Calu3 (cell line): ENCODE measurements at places on chromosomes 4 and X. TPM values are rescaled to one million over a fixed set of nuclear protein-coding genes. Genes with fewer than 3 reads are reported as not detected.

LARP7 gene
- total RNA-seq: 22.6 and 27.4 TPM in 2 replicates

FABP2 gene
- not detected in 2 replicates for total RNA-seq

PDE6B gene
- not detected in 2 replicates for total RNA-seq

NPY2R gene
- not detected in 2 replicates for total RNA-seq

GBA3 gene
- 0.21 and 0.54 TPM in 2 replicates for total RNA-seq

SPATA4 gene
- total RNA-seq: not detected in 2 replicates

PRRG3 gene
- not detected in 2 replicates for total RNA-seq

RAB41 gene
- total RNA-seq: not detected in 2 replicates

CPZ gene
- total RNA-seq: not detected in 2 replicates

- DNase-seq: no peak
These were observed 144.1 kb downstream of the SOWAHB start for GRCh38 chr4:76753814-76754213.

GRCh38 chrX:38305971-38306370, 21.3 kb downstream of the RPGR start:
- no peak for DNase-seq

DNA sequence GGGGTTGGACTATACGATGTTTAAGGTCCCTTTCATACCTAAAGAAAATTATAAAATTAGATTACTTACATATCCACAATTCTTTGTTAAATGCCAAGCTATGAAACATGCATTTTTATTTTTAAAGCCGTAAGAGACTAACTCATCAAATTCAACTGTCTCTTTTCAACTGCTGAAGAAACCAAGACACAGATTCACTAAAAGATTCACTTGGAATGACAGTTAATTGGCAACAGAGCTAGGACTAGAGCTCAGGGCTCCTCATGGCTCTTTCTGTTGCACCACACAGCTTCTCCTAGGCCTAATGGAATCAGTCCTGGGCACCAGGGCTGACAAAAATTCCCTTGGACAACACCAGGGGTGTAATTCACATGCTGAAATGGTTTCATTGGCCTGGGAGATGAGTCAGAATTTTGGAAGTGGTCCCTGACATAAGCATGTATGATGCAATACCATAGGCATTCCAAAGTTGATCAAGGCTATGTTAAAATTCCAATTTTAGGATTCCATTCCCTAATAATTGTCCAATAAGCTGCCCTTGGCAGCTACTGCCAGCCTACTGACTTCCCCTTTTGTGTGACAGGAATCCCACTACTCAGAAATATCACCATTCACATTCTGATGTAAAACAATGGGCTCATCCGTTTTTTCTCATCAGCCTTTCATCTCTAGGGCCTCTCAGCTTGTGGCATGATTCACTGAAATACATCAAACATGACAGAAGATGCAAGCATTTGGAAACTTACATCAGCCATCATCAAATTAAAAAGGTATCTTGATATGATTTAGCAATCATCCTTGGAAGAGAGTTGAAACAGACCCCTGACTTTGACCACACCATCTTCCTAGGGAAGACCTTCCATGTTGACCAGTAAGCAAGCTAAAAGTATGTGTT, 54.2 kb downstream of the PLAC1 start:
- DNase-seq: no peak

- no peak for DNase-seq
These were observed 105.0 kb upstream of the ANXA3 start for GRCh38 chr4:78446619-78447018.

DNA sequence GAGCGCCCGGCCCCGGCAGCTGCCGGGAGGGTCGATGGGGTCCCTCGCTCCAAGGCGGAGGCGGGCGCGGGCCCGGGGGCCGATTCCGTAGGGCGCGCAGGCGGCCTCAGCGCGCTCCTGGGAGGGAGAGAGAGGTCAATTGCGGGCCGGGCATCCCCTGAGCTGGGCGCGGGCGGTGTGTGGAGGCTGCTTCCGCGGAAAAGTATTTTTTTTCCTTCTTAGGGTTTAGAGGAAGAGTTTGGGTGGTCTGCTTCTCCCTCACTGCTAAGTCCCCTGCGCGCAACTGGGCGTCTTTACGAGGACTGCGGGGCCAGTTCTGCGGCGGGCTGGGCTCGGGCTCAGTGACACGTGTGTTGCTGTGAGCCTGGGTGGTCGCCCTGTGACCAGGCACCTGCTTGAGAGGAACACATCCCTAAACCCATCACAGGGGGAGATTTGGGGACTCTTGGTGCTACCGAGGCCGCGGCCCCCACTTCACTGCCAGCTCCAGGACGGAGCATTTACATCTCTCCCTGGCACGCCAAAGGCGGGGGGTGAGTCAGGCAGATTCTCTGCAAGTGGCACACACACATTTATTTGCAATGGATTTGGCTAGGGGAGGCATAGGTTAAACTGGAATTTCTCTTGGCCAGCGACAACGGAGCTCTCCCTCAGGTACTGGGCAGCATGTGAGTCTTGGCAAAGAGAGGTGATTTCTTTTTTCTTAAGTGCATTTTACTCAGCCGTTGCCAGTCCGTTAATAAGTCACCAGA, 151.2 kb upstream of the SLC4A4 start:
- DNase-seq: peak; percentile 47

DNA sequence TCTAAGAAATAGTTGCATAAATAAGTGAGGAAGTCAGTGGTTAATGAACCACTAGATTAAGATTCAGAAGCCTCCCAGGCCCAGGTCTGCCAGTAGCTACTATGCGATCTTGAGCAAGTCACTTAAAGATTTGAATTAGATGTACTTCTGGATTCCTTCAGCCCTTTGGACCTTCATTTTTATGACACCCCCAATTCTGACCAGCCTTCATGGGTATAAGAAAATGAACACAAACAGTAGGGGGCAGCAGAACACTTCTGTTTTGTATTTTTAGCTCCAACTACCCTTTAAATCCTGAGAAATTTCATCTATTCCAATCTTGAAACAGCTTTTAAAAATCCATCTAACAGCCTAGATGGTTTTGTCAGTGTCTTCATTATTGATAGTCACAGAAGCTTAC, 19.0 kb downstream of the TMEM47 start:
- no peak for DNase-seq

DNA sequence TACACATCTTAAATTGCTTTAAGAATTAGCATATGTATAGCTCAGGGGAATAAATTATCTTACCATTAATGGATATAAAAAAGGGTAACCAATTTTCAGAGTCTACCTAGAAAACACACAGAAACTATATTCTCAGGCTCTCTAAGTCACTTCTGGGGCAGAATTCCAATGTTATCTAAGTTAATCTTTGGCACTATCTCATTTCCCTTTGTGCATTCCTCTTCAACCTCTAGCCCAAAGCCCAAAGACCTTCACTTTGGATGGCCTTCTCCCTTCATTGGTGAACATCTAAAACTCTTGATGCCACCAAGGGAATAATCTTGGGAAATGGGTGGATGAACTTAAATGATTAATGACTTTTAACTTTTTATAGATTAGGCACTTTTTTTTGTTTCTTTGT, 108.3 kb downstream of the APBB2 start:
- no peak for DNase-seq

DNA sequence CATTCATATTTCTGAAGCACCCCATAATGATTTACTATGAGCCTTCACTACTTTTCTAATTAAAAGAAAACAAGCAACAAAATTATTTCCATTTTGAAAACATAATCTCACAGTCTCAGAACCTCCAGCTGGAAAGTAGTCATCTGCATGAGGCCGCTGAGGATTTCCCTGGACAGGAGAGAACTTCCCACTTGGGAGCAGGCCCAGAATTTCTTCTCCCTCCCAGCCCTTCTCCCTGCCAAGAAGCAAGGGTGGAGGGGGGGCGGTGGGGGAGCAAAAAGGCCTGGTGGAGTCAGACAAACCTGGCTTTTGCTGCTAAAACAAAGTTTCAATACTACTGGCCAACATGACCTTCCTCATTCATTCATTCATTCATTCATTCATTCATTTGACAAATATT, 167.3 kb downstream of the PJA1 start:
- no peak for DNase-seq

- DNase-seq: no peak
These were observed 489.8 kb downstream of the PABPC4L start for GRCh38 chr4:133711817-133712216.

- DNase-seq: no peak
These were observed 377.3 kb downstream of the GASK1B start for GRCh38 chr4:157795495-157795894.

GRCh38 chrX:37912777-37913176, 65.4 kb upstream of the DYNLT3 start:
- no peak for DNase-seq

GRCh38 chr4:83221897-83222441, 62.6 kb downstream of the COQ2 start:
- DNase-seq: no peak

- DNase-seq: no peak
These were observed 89.0 kb downstream of the COMMD8 start for GRCh38 chr4:47374477-47374876.

DNA sequence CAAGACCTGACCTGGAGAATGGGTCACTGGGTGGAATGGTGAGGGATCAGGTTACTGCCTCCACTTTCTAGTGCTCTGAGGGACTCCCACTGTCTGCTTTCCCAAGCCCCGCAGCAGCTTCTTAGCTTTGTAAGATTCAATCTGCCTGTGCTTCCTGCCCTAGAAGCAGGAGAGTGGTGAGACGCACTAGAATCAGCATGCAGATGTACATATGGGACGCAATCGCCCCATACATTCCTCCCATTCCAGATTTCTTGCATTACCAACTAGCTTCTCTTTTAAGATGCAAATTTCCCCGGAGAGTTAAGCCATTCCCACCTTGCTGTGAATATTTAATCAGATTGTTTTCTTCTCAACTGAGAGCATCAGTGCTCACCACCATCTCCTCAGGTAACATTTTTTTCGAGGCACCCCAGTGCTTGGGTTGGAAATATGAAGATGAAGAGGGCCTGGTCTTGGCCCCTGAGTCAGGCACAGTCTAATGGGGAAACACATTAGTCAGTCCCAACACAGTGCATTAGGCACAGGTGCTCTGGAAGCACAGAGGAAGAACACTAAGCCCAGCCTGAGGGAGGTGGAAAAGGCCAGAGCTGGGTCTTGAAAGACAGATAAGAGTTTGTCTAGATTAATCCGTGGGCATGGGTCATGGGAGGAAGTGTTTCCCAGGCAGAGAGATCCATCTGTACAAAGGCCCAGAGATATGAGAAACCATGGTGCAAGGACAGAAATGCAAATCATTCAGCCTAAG, 66.7 kb upstream of the PRPS1 start:
- DNase-seq: no peak

DNA sequence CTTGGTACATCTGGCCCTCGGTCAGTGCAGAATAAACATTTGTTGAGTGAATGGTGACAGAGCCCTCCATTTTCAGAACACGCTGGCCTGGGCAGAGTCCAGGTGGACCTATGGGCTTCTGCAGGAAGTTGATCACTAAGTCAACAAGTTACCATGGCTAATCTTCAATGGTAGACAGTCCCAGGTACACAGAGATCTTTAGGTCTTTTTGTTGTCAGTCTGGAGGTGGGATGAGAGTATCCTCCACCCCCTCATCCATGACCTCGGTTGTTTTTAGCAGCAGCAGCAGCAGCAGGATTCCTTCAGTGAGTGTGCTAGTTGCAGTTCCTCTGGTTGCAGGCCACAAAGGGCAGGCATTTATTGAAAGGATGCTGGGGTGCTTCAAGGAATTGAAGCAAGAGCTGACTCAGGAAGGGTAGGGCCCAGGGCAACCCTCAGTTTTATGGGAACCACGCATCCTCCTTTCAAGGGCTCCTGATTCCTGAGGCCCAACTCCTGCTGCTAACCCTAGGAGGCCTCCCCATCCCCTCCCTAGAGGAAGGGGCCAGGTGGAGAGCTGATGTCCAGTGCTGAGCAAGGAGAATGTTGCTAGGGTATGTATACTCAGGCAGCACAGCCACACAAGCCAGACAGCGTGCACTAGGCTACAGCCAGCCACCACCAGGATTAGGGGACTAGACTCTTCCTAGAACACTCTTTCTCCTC, 1.7 kb upstream of the USP27X start:
- DNase-seq: no peak

- DNase-seq: no peak
These were observed 403 bp downstream of the PHOX2B start for GRCh38 chr4:41748074-41748570.

DNA sequence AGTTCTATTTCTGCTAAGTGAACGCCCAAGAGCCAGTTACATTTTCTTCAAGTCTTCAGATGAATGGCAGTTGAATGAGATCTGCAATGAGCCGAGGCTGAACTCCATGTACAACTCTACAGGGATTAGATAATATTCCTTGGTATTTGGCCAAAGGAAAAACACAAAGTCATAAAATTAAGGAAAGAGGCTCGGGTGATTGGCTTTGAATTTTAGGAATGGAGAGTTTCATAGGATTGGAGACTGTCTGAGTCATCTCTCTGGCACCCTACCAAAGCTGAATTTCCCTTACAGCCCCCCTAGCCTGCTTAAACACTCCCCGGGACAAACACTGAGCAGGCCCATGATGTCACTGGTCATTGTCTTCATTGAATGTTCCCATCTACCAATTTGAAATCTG, 188.0 kb upstream of the C1QTNF7 start:
- no peak for DNase-seq

DNA sequence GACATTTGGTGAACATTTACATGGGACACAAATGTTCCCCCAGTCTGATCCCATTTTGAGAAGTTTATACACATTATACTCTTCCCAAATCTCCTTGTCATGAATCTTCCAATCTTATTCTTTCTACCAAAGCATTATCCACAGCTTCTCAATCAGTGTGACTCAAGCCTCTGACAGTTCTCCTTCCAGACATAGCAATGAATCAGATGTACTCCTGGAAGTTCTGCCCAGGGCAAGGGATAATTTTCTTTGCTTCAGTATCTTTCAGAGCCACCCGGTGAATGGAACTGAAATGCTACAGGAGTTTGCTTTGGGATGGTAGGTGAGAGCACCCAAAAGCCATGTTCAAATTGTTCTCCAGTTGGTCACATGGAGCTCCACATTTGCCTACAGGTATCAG, 145.5 kb downstream of the ANXA5 start:
- no peak for DNase-seq

- DNase-seq: peak; percentile 62
These were observed 538 bp downstream of the STBD1 start for GRCh38 chr4:76306882-76307659.

DNA sequence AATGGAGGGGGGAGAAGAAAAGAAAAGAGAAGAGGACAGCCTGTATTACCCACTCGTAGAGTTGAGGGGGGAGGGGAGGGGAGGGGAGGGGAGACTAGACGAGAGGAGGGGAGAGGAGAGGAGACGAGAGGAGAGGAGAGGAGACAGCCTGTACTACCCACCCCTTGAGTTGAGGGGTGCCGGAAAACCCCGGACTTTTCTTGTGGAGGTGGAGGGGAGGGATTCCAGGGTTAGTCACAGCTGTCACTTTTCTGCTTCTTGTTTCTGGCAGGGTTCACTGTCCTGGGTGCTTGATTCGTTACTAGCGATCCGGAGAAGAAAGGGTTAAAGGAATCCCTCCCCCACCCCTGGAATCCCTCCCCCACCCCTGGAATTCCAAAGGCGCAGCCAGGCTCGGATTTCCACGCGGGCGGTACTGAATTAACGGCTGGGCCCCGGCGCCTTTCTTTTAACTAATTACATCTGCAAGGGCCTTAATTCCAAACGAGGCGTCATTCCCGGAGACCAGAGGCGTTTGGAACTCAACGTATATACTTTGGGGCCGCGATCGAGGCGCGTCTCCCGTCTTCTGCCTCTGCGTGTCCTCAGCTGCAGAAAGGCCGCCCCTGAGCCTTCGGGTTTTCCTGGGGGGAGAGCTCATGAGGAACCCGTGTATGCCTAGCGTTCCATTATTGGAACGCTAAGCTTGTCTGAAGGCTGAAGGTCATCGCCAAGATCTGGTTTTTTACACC, 20.1 kb upstream of the CSF2RA start:
- DNase-seq: no peak

- no peak for DNase-seq
These were observed 107.6 kb upstream of the BANK1 start for GRCh38 chr4:101682946-101683345.
